ENCODE measurements at places on chromosomes 3 and 15. TPM values are rescaled to one million over a fixed set of nuclear protein-coding genes. Genes with fewer than 3 reads are reported as not detected.

GRCh38 chr15:40006003-40006402 lies 33.0 kb downstream of the SRP14 start:
- no peak overlapping the region for H3K4me3 ChIP-seq
- peaks cover 29% of the 10 kb centered on the region for H3K4me1 ChIP-seq
- H3K36me3 ChIP-seq, result peaks cover 33% of the 10 kb centered on the region
- no peak for DNase-seq

- peaks cover 2% of the 10 kb centered on the region for H3K36me3 ChIP-seq
- H3K4me3 ChIP-seq, result no peak overlapping the region
- peaks cover 34% of the 10 kb centered on the region for H3K4me1 ChIP-seq
- H3K27me3 ChIP-seq, result peaks cover 54% of the 10 kb centered on the region
Measured at GRCh38 chr3:147422196-147422595, 13.0 kb downstream of the ZIC1 start.

DNA sequence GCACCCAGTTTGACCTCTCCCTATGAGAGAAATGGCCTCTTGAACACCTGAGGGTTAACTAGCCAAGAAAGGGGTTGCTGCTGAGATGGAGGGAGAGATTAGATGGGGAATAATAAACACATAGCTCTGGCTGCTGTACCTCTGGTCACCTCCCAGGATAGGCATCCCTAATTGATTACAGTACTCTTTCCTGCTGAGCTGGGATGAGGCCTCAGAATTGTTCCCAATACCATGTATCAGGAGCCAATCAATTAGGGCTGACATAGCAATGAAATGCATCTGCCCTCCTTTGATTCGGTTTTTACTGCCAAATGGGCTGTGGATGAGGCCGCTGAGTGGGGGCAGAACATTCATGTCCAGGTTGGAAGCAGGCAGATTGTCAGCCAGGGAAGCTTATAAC lies 339.4 kb upstream of the SLCO3A1 start:
- no peak overlapping the region for H3K4me3 ChIP-seq
- peaks cover 25% of the 10 kb centered on the region for H3K4me1 ChIP-seq
- H3K36me3 ChIP-seq, result no peaks in the 10 kb centered on the region
- H3K27ac ChIP-seq, result no peak overlapping the region
- no peak for DNase-seq
- no peaks in the 10 kb centered on the region for H3K27me3 ChIP-seq

DNA sequence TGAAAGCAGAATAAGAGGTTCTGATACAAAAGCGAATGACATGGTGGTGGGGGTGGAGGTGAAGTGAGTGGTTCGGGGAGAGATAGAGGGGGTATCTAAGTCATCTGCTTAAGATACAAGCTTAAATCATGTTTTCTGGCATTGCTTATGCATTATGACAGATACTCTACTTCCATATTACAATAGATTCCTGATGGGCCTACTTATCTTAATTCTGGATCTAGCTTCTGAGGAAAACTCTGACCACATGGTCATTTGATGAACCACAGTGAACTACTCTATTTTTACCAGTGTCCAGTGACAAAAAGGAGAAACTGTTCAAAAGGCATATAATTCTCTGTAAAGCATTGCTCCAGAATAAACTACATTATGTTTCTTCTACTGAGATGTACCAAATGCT lies 673.7 kb upstream of the CCDC54 start:
- H3K27me3 ChIP-seq, result no peaks in the 10 kb centered on the region
- no peaks in the 10 kb centered on the region for H3K36me3 ChIP-seq

DNA sequence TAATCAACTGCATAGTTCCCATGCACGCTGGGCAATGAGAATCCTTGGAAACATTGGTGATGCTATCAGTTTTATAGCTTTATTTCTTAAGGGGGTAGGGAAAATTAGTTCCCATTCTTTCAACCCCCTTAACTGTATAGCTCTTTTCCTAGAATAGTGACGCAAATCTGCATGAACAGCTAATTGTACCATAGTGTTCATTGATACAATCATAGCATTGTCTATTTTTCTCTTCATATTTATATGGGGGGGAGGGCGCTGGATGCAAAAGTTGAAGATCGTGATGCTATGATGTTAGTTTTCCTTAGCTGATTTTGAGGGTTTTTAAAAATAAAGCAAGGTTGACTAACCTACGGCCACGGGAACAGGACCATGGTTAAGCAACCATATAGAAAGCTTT lies 32.4 kb upstream of the SAMMSON start:
- H3K27ac ChIP-seq, result no peak overlapping the region
- DNase-seq, result no peak
- H3K27me3 ChIP-seq, result no peaks in the 10 kb centered on the region
- no peaks in the 10 kb centered on the region for H3K4me1 ChIP-seq
- no peak overlapping the region for H3K4me3 ChIP-seq

The ATG7 gene
- total RNA-seq, result 27.4 TPM

The GP5 gene
- total RNA-seq, result not detected

The ISLR2 gene
- total RNA-seq, result 2.9 TPM

GRCh38 chr15:38231436-38231835 lies 21.2 kb upstream of the SPRED1 start:
- H3K4me3 ChIP-seq, result no peak overlapping the region
- H3K4me1 ChIP-seq, result peaks cover 7% of the 10 kb centered on the region
- no peak for DNase-seq
- H3K27me3 ChIP-seq, result no peaks in the 10 kb centered on the region

GRCh38 chr3:45020534-45020933 lies 5.6 kb upstream of the CLEC3B start:
- peaks cover 3% of the 10 kb centered on the region for H3K36me3 ChIP-seq
- no peak overlapping the region for H3K4me3 ChIP-seq
- H3K27ac ChIP-seq, result no peak overlapping the region
- no peak for DNase-seq
- H3K27me3 ChIP-seq, result no peaks in the 10 kb centered on the region
- H3K4me1 ChIP-seq, result peaks cover 55% of the 10 kb centered on the region

GRCh38 chr3:190192087-190192486 lies 71.4 kb upstream of the P3H2 start:
- H3K27ac ChIP-seq, result no peak overlapping the region
- H3K27me3 ChIP-seq, result no peaks in the 10 kb centered on the region
- DNase-seq, result no peak

The GHRL gene
- not detected for total RNA-seq

- peaks cover 42% of the 10 kb centered on the region for H3K27me3 ChIP-seq
- H3K36me3 ChIP-seq, result peaks cover 1% of the 10 kb centered on the region
- no peak overlapping the region for H3K4me3 ChIP-seq
- peaks cover 8% of the 10 kb centered on the region for H3K4me1 ChIP-seq
- no peak for DNase-seq
- H3K27ac ChIP-seq, result no peak overlapping the region
Measured at GRCh38 chr15:69583626-69584025, 131.0 kb downstream of the RPLP1 start.

DNA sequence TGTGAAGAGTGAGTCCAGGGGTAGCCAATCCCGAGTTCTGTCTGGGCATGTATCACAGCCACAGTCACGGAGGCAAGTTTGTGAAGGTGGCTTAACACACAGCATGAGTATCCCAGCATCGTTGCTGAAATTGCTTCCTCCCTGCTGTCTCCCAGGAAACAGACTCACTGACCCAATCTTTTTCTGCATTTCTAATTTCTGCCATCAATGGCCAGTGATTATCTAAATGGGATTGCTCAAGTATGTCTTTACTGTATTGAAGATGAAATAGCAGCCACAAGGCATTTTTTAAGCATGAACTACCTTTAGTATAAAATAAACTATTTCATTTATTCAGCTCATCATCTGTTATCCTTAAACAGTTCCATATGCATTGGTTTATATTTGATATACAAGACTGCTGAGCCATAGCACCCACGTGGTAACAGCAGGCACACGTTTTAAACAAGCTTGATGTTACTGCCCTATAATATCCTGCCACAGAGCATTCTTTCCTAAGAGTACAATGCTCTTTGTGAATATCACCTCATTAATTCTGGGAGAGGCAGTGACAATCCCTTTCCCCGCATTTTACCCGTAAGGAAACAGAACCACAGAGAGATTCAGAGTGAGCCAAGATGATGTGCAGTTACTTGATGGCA lies 276.6 kb upstream of the THBS1 start:
- peaks cover 44% of the 10 kb centered on the region for H3K4me1 ChIP-seq
- H3K36me3 ChIP-seq, result peaks cover 4% of the 10 kb centered on the region
- H3K4me3 ChIP-seq, result no peak overlapping the region
- H3K27ac ChIP-seq, result no peak overlapping the region
- no peak for DNase-seq

The SLC24A5 gene
- total RNA-seq, result not detected

The GNB4 gene
- 77.6 TPM for total RNA-seq

GRCh38 chr3:123618768-123619484 lies 34.1 kb upstream of the HACD2 start:
- peaks cover 75% of the 10 kb centered on the region for H3K4me1 ChIP-seq
- no peaks in the 10 kb centered on the region for H3K27me3 ChIP-seq
- H3K36me3 ChIP-seq, result peaks cover 34% of the 10 kb centered on the region
- H3K27ac ChIP-seq, result peak overlapping the region; percentile 83
- peak overlapping the region; percentile 55 for H3K4me3 ChIP-seq

DNA sequence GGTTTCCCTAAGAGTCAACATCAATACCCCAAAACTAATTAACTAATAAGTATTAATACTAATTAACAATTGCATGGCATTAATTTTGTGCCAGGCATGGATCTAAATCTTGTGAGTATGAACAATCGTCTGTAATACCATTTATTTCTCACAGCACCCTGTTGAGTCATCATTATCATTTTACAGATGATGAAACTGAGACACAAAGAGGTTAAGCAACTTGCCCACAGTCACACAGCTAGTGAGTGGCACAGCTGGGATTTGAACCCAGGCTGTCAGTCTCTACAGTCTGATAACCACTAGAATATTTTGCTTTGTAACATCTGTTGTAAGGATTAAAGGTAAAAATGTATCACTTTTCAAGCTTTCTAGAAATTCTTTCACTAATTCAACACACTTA lies 423.4 kb upstream of the WNT5A start:
- no peak overlapping the region for H3K4me3 ChIP-seq
- H3K36me3 ChIP-seq, result no peaks in the 10 kb centered on the region
- no peak for DNase-seq
- no peaks in the 10 kb centered on the region for H3K4me1 ChIP-seq

The GXYLT2 gene
- total RNA-seq, result 140 TPM

DNA sequence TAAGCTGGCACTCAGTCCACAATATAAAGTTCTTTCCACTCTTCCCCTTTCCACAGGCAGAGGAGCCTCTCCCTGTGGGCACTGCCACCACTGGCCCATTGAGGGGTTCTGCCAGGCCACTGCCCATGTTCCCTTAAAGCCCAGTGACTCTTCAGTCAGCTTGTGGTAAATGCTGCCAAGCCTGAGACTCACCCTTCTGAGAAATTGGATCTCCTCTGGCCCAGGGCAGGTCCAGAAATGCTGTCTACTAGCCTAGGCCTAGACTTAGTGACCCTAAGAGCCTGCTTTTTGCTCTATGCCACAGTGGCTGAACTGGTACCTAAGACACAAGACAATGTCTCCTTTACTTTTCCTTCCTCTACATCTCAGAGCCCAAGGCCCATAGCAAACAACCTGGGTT lies 295.8 kb downstream of the RBMS3 start:
- peaks cover 11% of the 10 kb centered on the region for H3K4me1 ChIP-seq
- no peak for DNase-seq
- no peak overlapping the region for H3K27ac ChIP-seq
- no peaks in the 10 kb centered on the region for H3K27me3 ChIP-seq

- no peaks in the 10 kb centered on the region for H3K36me3 ChIP-seq
- H3K27me3 ChIP-seq, result peaks cover 13% of the 10 kb centered on the region
- H3K4me1 ChIP-seq, result peaks cover 9% of the 10 kb centered on the region
- DNase-seq, result no peak
- no peak overlapping the region for H3K4me3 ChIP-seq
- no peak overlapping the region for H3K27ac ChIP-seq
Measured at GRCh38 chr15:43219929-43220928, 589 bp downstream of the EPB42 start.

- no peaks in the 10 kb centered on the region for H3K36me3 ChIP-seq
- H3K4me3 ChIP-seq, result no peak overlapping the region
- H3K4me1 ChIP-seq, result peaks cover under 1% of the 10 kb centered on the region
- H3K27me3 ChIP-seq, result peaks cover 2% of the 10 kb centered on the region
- no peak for DNase-seq
Measured at GRCh38 chr3:145893331-145893730, 267.7 kb downstream of the PLOD2 start.

DNA sequence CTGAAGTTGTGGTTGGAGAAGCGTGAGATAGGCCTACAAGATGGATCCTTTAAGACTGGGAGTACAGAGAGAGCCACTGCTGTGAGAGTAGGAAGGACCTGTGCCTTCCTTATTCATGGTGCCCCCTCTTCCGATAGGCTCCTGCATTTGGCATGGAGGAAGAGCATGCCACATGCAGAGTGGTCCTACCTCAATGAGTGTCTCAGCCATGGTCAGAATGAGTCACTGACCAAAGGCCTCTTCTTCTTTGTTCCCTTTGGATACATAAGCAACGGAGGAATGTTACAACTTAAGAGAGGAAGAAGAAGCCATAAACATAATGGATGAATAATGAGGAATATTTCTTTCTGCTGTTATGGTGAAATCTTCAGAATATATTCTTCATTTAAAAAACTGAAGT lies 681.2 kb upstream of the GRM7 start:
- H3K36me3 ChIP-seq, result no peaks in the 10 kb centered on the region
- DNase-seq, result no peak
- no peak overlapping the region for H3K27ac ChIP-seq
- no peak overlapping the region for H3K4me3 ChIP-seq
- H3K27me3 ChIP-seq, result no peaks in the 10 kb centered on the region

The CCDC54 gene
- not detected for total RNA-seq

DNA sequence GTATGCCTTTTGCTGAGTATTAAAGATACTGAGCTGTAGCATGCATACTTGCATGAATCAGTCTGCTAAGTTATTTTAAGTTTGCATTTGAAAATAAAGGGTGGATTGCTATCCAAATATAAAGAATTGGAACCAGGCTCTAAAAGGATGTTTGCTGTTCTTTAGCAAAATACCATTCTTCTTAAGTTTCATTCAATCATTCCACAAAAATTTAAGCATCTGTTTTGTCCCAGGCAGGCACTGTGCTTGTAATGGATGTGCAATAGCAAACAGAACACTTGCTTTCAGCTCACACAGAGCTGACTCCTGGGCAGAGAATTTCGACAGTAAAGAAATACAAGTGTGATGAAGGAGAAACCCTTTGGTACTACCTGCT lies 151.1 kb downstream of the PGPEP1L start:
- peaks cover 98% of the 10 kb centered on the region for H3K4me1 ChIP-seq
- peak overlapping the region; percentile 96 for H3K27ac ChIP-seq
- DNase-seq, result no peak
- no peaks in the 10 kb centered on the region for H3K36me3 ChIP-seq

DNA sequence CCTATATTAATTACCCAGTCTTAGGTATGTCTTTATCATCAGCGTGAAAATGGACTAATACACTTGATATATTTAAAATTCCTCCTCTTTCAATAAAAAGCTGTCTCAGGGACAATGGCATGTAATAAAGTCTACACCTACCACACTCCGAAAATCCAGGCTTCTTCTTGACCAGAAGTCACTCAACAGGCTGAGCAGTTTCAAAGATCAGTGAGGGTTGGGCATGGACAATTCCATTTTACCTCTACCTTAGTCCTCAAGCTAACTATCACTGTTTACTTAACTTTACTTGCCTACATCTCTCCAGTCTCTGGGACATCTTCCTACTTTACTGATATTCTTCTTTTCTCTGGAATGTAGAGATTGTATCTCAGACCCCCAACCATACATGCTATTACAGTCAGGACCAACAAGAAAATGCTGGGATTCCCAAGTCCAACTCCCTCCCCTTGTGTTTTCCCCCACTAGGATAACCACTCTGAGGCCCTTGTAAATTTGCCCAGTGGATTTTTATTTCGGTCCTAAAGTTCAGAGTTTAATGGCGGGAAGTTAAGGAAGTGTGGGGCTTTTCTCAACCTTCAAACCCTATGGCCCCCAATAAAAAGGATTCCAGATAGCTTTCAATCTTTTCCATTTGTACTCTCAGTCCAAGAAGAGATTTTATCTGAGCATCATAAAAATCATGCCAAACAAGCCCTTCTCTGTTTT lies 137.1 kb upstream of the TSC22D2 start:
- no peaks in the 10 kb centered on the region for H3K27me3 ChIP-seq
- no peak overlapping the region for H3K4me3 ChIP-seq
- H3K4me1 ChIP-seq, result peaks cover 47% of the 10 kb centered on the region
- no peak overlapping the region for H3K27ac ChIP-seq

Data from chondrocyte (in vitro differentiated cells).